ENCODE measurements at places on chromosomes 7 and 10. TPM values are rescaled to one million over a fixed set of nuclear protein-coding genes. Genes with fewer than 3 reads are reported as not detected.

Gene PVRIG
- total RNA-seq = not detected

Gene LLCFC1
- not detected for total RNA-seq

Gene SLC16A9
- 7.8 TPM for total RNA-seq

Gene STK32C
- 13.4 TPM for total RNA-seq

Gene MYO3A
- total RNA-seq = not detected

Gene TYW1B
- 1.6 TPM for total RNA-seq

Gene TRPV6
- total RNA-seq = 0.08 TPM

Gene BMS1
- total RNA-seq = 20.5 TPM

Gene PSD
- total RNA-seq = 0.31 TPM

All from hair follicular keratinocyte (primary cell).